ENCODE measurements at places on chromosomes 16 and 17. TPM values are rescaled to one million over a fixed set of nuclear protein-coding genes. Genes with fewer than 3 reads are reported as not detected.

DNA sequence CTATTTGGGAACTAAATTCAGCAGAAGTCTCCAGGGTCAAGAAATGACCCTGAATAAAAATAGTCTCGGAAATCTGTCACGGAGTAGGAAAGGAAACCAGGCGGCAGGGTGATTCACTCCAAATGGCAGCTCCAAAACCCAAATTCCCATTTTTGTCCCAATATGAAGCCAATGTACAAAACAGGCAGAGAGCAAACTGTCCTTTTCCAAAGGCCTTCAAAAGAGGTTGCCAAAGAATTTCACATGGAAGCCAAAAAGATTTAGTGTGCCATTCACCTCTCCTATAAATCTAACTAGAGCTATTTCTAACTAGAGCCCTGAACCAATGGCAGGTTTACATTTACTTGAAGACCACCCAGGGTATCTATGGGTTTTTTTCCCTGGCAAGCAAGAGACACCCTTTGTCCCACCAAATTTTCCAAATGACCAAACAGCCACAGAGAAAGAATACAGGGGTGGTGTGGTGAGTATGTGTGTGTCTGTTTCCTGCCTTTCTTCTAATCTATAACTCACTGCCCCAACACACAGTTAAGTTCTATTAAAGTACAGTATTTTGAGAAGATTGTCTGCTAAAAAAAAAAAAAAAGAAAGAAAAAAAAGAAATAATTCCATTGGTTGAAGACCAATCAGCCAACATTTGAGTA, 6.8 kb downstream of the MYO1D start:
- H3K4me1 ChIP-seq = peaks cover 40% of the 10 kb centered on the region
- peak overlapping the region; percentile 78 for H3K27ac ChIP-seq
- H3K27me3 ChIP-seq = no peaks in the 10 kb centered on the region
- H3K4me3 ChIP-seq = no peak overlapping the region
- no peak for DNase-seq
- no peaks in the 10 kb centered on the region for H3K36me3 ChIP-seq

RNF112 gene
- 1.1 TPM for total RNA-seq

GRCh38 chr16:73771196-73772064, 525.2 kb upstream of the PSMD7 start:
- no peaks in the 10 kb centered on the region for H3K4me1 ChIP-seq
- DNase-seq = no peak
- H3K27me3 ChIP-seq = no peaks in the 10 kb centered on the region

DNA sequence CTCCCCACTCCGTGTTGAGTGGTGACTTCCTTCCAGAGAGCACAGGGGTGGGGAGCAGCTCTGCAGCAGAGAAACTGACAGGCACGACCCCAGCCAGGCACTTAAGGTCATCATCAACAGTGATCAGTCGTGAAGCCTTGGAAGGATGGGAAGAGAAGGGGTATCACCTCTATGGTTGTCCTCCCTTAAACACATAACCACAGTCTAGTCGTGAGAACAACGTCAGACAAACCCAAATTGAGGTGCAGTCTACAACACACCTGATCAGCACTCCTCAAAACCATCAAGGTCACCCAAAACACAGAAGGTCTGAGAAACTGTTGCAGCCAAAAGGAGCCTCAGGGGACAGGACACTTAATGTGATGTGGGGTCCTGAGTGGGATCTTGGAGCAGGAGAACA, 68.3 kb downstream of the MPRIP start:
- DNase-seq = no peak
- no peaks in the 10 kb centered on the region for H3K36me3 ChIP-seq
- no peak overlapping the region for H3K4me3 ChIP-seq
- no peaks in the 10 kb centered on the region for H3K27me3 ChIP-seq

DNA sequence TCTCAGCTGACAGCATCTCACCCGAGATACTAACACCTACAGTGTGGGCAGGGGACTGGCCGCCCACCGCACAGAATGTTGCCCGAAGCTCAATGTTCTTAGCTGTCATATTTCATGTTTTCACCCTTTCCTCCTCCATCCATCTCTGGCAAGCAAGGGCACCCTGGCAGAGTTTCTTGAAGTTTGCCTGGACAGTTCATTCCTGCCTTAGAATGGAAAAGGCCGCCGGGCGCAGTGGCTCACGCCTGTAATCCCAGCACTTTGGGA, 37.6 kb upstream of the TEX2 start:
- no peaks in the 10 kb centered on the region for H3K27me3 ChIP-seq
- H3K4me3 ChIP-seq = no peak overlapping the region
- H3K27ac ChIP-seq = no peak overlapping the region
- no peak for DNase-seq

All from suprapubic skin (tissue), 4 donors.